ENCODE measurements at places on chromosomes 6 and 20. TPM values are rescaled to one million over a fixed set of nuclear protein-coding genes. Genes with fewer than 3 reads are reported as not detected.

The LAMA2 gene
- total RNA-seq: 1.5 TPM

The SLC17A5 gene
- total RNA-seq: 4.2 TPM

The POLR3F gene
- 10.1 TPM for total RNA-seq

The CPNE1 gene
- total RNA-seq: 308 TPM

The SMLR1 gene
- total RNA-seq: not detected

The TTLL9 gene
- total RNA-seq: not detected

The SLC17A1 gene
- not detected for total RNA-seq

The EPB41L2 gene
- 30.6 TPM for total RNA-seq

The RAB44 gene
- 0.07 TPM for total RNA-seq

The XKR7 gene
- not detected for total RNA-seq

The RCAN2 gene
- not detected for total RNA-seq

The RAET1L gene
- total RNA-seq: not detected

The PTP4A1 gene
- 54.7 TPM for total RNA-seq

The C6orf52 gene
- 2.6 TPM for total RNA-seq

The TPBG gene
- total RNA-seq: not detected

The IL17A gene
- total RNA-seq: not detected

The EDN1 gene
- total RNA-seq: not detected

The AURKA gene
- total RNA-seq: 100 TPM

The MYLK4 gene
- 0.11 TPM for total RNA-seq

The TFAP2A gene
- total RNA-seq: not detected

The AKAP7 gene
- 6.5 TPM for total RNA-seq

The SAMD5 gene
- total RNA-seq: not detected

The GABRR1 gene
- total RNA-seq: not detected

The GNMT gene
- 0.25 TPM for total RNA-seq

The PRRC2A gene
- 257 TPM for total RNA-seq

The TULP4 gene
- total RNA-seq: 18.4 TPM

The SAPCD1 gene
- 18.7 TPM for total RNA-seq

The TAAR9 gene
- not detected for total RNA-seq

The RHAG gene
- not detected for total RNA-seq

The TNF gene
- total RNA-seq: 89.2 TPM

The VSTM2L gene
- not detected for total RNA-seq

The OXT gene
- not detected for total RNA-seq

The IRAK1BP1 gene
- 2.6 TPM for total RNA-seq

The YIPF3 gene
- 33.9 TPM for total RNA-seq

The IL20RA gene
- not detected for total RNA-seq

The ABT1 gene
- 27.7 TPM for total RNA-seq

The MBOAT1 gene
- total RNA-seq: 6.4 TPM

The RNF182 gene
- total RNA-seq: not detected

The OR10C1 gene
- not detected for total RNA-seq

The KCNK15 gene
- 0.25 TPM for total RNA-seq

The TRDN gene
- total RNA-seq: not detected

All from activated CD8-positive, alpha-beta T cell treated with anti-CD3 and anti-CD28 coated beads for 36 hours (primary cell).